ENCODE measurements at places on chromosomes 1 and 21. TPM values are rescaled to one million over a fixed set of nuclear protein-coding genes. Genes with fewer than 3 reads are reported as not detected.

Gene NTNG1
- 8.4 TPM for total RNA-seq

Gene TMEM51
- 4.7 TPM for total RNA-seq

Gene SPRR1A
- total RNA-seq, result not detected

Gene GOLT1A
- not detected for total RNA-seq

Gene KCNJ9
- total RNA-seq, result not detected

Gene TRIM67
- total RNA-seq, result under 0.01 TPM

Gene DPM3
- 13.6 TPM for total RNA-seq

Gene KCNJ10
- total RNA-seq, result 0.52 TPM

Gene NDUFS5
- total RNA-seq, result 503 TPM

Gene SLAMF6
- total RNA-seq, result 0.52 TPM

Gene PGLYRP4
- not detected for total RNA-seq

Gene CASQ1
- total RNA-seq, result 616 TPM

Gene TMEM61
- total RNA-seq, result not detected

Gene PTGS2
- 1.0 TPM for total RNA-seq

Gene COL6A1
- 270 TPM for total RNA-seq

Gene FNDC5
- total RNA-seq, result 366 TPM

Gene RORC
- 8.9 TPM for total RNA-seq

Measured in skeletal muscle tissue (tissue), 5 donors.